ENCODE measurements at places on chromosomes 5 and 9. TPM values are rescaled to one million over a fixed set of nuclear protein-coding genes. Genes with fewer than 3 reads are reported as not detected.

Gene NACC2
- 3.7 TPM for total RNA-seq

Gene LEAP2
- total RNA-seq: 1.2 TPM

Gene HTR4
- total RNA-seq: 1.2 TPM

Gene GADD45G
- total RNA-seq: 4.5 TPM

Gene PRDM9
- total RNA-seq: not detected

Gene ADGRD2
- total RNA-seq: not detected
